ENCODE measurements at places on chromosomes 1 and 21.

DNA sequence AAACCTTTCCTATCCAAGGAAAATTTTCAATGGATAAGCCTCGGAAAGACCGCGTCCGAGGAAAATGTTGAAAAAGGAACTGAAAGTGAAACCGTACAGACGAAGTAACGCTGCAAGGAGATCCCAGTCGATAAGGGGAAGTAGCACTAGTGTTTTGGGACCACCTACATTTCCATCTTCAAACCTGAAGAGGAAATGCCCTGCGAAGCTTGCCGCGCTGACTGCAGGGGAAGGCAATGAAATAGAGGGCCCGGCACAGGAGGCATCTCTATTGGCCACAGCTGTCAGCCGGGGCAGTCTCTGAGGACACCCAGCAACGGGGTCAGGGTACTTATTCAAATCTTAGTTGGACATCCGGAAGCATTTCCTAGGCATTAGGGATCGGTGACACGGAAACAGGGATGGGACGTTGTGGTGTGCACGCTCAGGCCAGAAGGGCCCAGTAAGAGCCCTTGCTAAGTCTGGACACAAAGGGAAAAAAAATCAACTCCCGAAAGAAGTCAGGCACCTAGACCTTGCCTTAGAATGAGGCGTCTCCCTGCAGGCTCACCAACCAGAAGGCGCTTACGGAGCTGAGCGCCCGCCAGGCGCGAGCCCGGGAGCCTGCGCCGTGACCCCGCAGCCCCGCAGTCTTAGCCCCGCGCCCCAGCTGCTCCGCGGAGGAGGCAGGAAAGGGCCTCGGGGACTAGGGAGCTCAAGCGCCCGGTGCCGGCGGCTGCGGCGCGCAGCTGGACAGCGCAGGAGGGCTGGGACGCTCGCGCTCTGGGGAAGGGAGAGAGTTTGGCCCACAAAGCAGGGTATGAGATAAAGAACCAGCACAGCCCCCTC lies 655 bp downstream of the USF1 start:
- peak overlapping the region; percentile 87 for H3K4me3 ChIP-seq
- H3K27me3 ChIP-seq: no peaks in the 10 kb centered on the region
- H3K27ac ChIP-seq: peak overlapping the region; percentile 93
- no peaks in the 10 kb centered on the region for H3K36me3 ChIP-seq

DNA sequence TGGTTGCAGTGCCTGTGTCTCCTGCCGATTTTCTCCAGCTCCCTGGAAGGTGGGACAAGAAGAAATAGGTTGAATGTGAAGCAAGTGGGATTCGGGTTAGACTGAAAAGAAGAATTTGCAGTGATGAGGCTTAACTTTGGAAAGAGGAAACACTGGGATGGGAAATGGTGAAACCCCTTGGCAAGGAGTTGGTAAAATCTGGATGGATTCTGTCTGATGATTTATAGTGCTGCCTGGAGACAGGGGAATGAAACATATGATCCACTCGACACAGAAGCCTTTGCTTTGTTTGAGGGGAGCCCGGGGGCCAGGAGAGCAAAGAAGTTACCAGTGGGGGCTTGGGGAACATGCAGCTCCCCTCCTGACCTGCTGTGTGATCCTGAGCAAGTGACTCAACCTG lies 67.2 kb downstream of the UBIAD1 start:
- H3K36me3 ChIP-seq: no peaks in the 10 kb centered on the region
- no peak for DNase-seq

DNA sequence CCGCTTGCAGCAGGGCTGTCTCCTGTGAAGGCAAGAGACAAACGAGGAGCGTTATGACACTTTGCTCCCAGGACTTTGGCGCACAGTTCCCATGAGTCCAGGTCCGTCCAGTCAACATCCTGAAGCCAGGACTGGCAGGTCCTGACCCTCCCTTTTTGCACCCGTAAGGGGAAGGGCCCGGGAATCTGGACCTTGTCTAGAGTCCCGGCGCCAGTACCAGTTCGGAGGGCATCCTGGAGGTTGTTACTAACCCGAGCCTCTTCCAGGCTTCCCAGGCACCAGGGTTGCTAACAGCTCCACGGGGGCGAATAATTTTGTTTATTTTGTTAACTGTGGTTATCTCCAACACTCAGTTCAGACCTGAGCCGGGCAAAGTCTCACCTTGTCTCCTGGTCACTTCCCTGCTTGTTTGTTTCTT lies 682 bp upstream of the RWDD3 start:
- no peaks in the 10 kb centered on the region for H3K27me3 ChIP-seq
- peak overlapping the region; percentile 87 for H3K27ac ChIP-seq
- H3K4me1 ChIP-seq: no peaks in the 10 kb centered on the region
- peak; percentile 21 for DNase-seq
- no peaks in the 10 kb centered on the region for H3K36me3 ChIP-seq

DNA sequence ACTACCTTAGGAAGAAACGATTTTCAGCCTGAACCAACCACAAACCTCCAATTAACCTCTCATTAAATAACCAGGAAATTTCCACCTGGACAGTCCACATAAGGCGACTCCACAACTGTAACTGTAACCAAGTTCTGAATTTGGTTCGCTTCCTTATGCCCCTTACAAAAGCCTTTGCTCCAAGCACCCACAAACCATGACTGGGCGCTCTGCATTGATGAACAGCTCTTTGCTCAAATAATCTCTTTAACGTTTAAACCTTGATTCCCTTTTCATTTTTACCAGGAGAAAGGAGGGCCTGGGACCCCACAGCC lies 38.2 kb upstream of the ZNF124 start:
- peak overlapping the region; percentile 92 for H3K4me3 ChIP-seq
- H3K27me3 ChIP-seq: no peaks in the 10 kb centered on the region
- peak overlapping the region; percentile 85 for H3K27ac ChIP-seq

- no peaks in the 10 kb centered on the region for H3K36me3 ChIP-seq
- H3K27me3 ChIP-seq: no peaks in the 10 kb centered on the region
- DNase-seq: no peak
- H3K27ac ChIP-seq: no peak overlapping the region
- no peaks in the 10 kb centered on the region for H3K4me1 ChIP-seq
Observed at GRCh38 chr21:42162831-42163510, 56.0 kb upstream of the ABCG1 start.

DNA sequence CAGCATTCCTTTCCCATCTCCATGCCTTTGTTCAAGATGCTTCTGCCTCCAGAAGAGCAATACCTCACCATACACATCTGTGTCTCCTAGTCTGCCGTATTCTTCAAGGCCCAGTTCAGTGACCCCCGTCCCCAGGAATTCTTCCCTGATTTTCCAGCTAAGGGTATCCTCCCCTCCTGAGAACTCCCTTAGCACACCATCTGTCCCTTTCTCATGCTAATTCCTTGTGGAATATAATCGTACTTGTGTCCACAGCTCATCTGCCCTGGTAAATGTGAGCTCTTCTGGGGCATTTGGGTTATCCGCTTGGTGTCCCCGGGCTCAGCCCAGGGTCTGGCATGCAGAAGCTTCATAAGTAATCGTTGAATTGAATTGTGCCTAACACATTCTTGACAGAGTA lies 40.9 kb downstream of the BEND5 start:
- no peaks in the 10 kb centered on the region for H3K4me1 ChIP-seq
- DNase-seq: no peak
- no peaks in the 10 kb centered on the region for H3K27me3 ChIP-seq
- no peak overlapping the region for H3K27ac ChIP-seq
- H3K4me3 ChIP-seq: no peak overlapping the region

GRCh38 chr21:15872236-15872635 lies 142.5 kb downstream of the USP25 start:
- no peak overlapping the region for H3K27ac ChIP-seq
- H3K4me3 ChIP-seq: no peak overlapping the region
- DNase-seq: no peak
- H3K4me1 ChIP-seq: no peaks in the 10 kb centered on the region
- H3K36me3 ChIP-seq: no peaks in the 10 kb centered on the region
- no peaks in the 10 kb centered on the region for H3K27me3 ChIP-seq

- no peak for DNase-seq
- H3K27ac ChIP-seq: no peak overlapping the region
- no peaks in the 10 kb centered on the region for H3K36me3 ChIP-seq
- H3K4me1 ChIP-seq: peaks cover 4% of the 10 kb centered on the region
- no peak overlapping the region for H3K4me3 ChIP-seq
- H3K27me3 ChIP-seq: no peaks in the 10 kb centered on the region
Observed at GRCh38 chr1:218401441-218401997, 56.4 kb downstream of the TGFB2 start.

DNA sequence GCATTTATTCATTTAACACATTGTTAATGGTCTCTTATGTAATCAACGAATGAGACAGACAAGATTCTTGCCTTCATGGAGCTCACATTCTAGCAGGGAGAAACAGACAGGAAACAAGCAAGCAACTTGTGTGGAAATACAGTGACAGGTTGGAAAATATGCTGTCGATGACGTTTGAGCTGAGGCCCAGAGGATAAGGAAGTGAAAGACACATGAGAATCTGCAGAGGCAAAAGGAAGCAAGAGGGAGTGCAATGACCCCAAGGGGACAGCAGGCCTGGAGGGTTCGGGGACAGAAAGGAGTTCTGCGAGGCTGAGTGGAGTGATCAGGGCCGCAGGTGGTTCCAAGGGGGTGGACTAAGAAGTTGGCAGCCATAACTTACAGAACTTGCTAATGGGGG lies 60.6 kb upstream of the AKT3 start:
- no peaks in the 10 kb centered on the region for H3K4me1 ChIP-seq
- no peak for DNase-seq
- no peaks in the 10 kb centered on the region for H3K36me3 ChIP-seq
- H3K27ac ChIP-seq: no peak overlapping the region
- H3K4me3 ChIP-seq: no peak overlapping the region

- H3K36me3 ChIP-seq: no peaks in the 10 kb centered on the region
- H3K4me1 ChIP-seq: no peaks in the 10 kb centered on the region
- H3K27ac ChIP-seq: no peak overlapping the region
- DNase-seq: no peak
- H3K4me3 ChIP-seq: no peak overlapping the region
Observed at GRCh38 chr1:163401211-163401610, 79.5 kb downstream of the NUF2 start.

DNA sequence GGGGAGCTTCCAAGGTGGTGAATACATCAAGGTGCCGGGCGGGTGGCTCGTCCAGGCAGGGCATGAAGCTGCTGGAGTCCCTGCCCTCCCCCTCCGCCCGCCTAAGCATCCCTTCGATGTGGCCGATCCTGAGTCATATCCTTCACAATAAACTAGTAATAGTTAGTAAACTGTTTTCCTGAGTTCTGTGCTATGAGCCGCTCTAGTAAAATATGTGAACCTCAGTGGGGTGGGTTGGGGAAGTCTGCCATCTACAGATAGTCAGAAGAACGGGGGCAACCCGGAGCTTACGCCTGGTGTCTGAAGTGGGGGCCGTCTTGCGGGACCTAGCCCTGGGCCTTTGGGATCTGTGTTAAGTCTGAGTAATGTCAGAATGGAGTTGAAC lies 21.6 kb downstream of the C2CD2 start:
- DNase-seq: no peak
- H3K27ac ChIP-seq: peak overlapping the region; percentile 87
- H3K4me1 ChIP-seq: peaks cover 6% of the 10 kb centered on the region

DNA sequence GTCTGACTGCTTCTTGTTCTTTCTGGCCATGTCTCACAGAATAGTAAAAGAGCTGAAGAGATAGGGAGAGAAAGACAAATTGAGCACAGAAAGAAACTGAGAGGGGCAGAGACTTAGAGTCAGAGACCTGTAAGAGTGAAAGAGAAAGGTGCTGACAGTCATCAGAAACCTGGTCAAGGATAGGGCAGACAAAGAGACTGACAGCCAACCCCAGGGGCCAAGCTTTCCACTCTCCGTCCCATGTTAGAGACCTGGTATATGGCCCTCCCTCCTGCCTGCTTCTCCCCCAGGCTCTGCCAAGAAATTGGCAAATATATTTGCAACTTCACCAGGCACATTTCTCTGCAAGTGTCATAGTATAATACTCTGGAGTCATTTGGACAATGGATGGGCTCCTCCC lies 64.6 kb downstream of the RHBG start:
- DNase-seq: no peak
- H3K27me3 ChIP-seq: peaks cover 77% of the 10 kb centered on the region
- no peak overlapping the region for H3K27ac ChIP-seq
- H3K4me3 ChIP-seq: no peak overlapping the region
- H3K36me3 ChIP-seq: no peaks in the 10 kb centered on the region

- DNase-seq: no peak
- H3K4me1 ChIP-seq: no peaks in the 10 kb centered on the region
- H3K4me3 ChIP-seq: no peak overlapping the region
- no peaks in the 10 kb centered on the region for H3K27me3 ChIP-seq
- H3K27ac ChIP-seq: no peak overlapping the region
Observed at GRCh38 chr1:77857552-77857951, 30.9 kb upstream of the NEXN start.

DNA sequence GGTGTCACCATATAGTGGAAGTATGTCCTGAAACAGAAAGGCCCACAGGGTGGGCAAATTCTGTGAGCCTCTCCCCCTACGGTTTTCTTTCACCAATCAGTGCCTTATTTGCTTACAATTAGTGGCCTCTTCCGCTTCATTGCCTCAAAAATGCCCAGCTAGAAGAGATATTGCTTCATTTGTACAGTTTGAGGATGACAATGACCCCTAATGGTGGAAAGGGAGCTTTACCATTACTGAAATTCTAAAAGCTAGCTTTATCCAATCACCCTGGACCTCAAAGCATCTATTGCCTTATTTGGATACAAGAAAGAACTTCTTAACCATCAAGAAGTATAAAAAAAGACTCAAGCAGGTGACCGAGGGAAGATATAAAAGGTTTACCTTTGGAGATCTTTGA lies 49.6 kb downstream of the LRRC71 start:
- H3K4me1 ChIP-seq: no peaks in the 10 kb centered on the region
- H3K27ac ChIP-seq: no peak overlapping the region
- DNase-seq: no peak
- H3K27me3 ChIP-seq: no peaks in the 10 kb centered on the region
- no peak overlapping the region for H3K4me3 ChIP-seq
- H3K36me3 ChIP-seq: no peaks in the 10 kb centered on the region

GRCh38 chr1:240385551-240385950 lies 226.4 kb downstream of the GREM2 start:
- H3K27me3 ChIP-seq: no peaks in the 10 kb centered on the region
- H3K36me3 ChIP-seq: no peaks in the 10 kb centered on the region
- no peak for DNase-seq
- H3K4me3 ChIP-seq: no peak overlapping the region
- no peaks in the 10 kb centered on the region for H3K4me1 ChIP-seq

GRCh38 chr21:27450216-27450615 lies 483.3 kb upstream of the ADAMTS5 start:
- DNase-seq: no peak
- no peak overlapping the region for H3K4me3 ChIP-seq
- H3K36me3 ChIP-seq: no peaks in the 10 kb centered on the region

DNA sequence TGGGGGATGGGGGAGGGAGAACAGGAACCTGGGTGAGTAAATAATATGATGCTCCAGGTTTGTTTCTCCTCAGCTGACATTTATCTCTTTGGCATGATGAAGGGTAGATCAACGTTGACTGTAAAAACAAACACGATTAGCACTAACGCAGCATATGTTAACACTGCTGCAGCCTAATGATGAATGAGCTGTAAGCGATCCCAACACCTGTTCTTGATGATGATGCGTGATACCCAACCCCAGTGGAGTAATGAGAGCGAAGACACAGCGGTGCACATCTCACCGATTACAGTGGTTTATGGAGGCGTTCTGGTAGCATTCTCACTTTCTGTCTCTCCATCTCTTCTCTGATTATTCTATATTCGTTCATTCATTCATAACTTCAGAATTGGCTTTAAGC lies 640.4 kb downstream of the USP25 start:
- no peaks in the 10 kb centered on the region for H3K27me3 ChIP-seq
- H3K4me3 ChIP-seq: no peak overlapping the region
- H3K4me1 ChIP-seq: no peaks in the 10 kb centered on the region
- no peak for DNase-seq
- H3K27ac ChIP-seq: no peak overlapping the region
- H3K36me3 ChIP-seq: no peaks in the 10 kb centered on the region

All from uterus (tissue), 4 donors.